NCI-H1105 (cell line): ENCODE measurements at places on chromosomes 16 and 17.
A peak's percentile ranks its signal among the peaks of the same experiment; 100 is the strongest.

GRCh38 chr16:53198933-53199332 lies 144.1 kb downstream of the CHD9 start:
- DNase-seq = no peak

DNA sequence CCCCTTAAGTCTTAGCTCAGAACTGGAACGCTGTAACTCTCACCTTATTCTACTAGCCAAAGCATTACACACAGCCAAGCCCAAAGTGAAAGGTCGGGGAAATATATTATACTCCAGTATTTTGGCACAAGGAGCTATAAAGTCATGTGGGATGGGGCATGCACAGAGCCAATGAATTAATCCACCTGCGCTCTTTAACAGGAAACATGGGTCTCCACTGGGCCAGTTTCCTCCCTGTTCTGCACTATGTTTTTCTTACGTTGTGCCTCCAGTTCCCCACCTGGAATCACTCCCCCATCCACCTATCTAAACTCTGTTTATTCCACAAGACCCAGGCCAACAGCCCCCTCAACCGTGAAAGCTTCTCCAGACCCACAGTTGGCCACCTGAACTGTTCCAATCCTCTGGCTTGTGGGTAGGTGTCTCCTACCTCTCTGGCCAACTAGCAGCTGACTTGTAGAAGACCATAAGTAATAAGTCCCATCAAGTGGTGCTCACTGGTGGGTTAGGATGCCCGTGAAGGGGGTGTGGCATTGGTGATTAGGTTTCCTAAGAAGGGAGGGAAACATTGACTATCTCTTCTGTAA lies 286.9 kb downstream of the NPIPA8 start:
- no peak for DNase-seq

DNA sequence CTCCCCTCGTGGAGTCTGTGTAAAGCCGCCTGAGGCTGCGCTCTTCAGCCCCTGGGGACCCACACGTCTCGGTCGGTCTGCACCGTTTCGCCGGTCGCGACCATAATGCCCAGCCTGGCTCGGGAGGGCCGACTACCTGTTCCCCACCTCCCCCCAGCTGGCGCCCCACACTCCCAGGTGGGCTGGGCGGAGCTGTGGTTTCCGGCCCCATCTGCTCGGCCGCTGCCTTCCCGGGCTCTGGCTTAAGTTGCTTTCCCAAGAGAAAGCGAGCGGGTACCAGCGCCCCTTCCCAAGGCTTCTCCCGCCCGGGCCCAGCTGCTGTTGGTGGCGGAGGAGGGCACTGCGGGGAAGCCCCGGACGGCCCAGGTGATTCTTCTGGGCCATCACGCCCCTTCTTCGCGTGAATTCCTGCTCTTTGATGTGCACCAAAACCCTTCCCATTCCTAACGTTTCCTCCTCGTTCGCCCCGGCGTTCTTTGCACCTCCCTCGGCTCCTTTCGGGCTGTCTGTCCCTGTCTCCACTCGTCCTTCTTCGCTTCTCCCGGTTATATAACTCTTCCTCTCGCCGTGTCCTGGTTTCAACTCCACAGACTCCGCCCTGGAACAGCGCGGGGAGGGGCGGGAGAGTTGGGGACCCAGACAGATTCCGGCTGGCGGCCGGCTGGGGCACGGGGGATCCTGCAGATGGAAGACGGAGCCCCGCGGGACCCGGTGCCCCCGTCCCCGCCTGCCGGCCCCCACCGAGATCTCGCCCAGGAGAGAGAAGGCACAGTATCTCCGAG lies 2.0 kb downstream of the KDM6B start:
- DNase-seq = no peak

- DNase-seq = peak; percentile 26
Measured at GRCh38 chr17:55238931-55239297, 25.8 kb upstream of the HLF start.

GRCh38 chr16:73697336-73697735 lies 599.3 kb upstream of the PSMD7 start:
- no peak for DNase-seq

GRCh38 chr17:65394811-65395472 lies 166.5 kb downstream of the AXIN2 start:
- no peak for DNase-seq

GRCh38 chr17:60747069-60747808 lies 69.6 kb downstream of the BCAS3 start:
- DNase-seq = no peak

DNA sequence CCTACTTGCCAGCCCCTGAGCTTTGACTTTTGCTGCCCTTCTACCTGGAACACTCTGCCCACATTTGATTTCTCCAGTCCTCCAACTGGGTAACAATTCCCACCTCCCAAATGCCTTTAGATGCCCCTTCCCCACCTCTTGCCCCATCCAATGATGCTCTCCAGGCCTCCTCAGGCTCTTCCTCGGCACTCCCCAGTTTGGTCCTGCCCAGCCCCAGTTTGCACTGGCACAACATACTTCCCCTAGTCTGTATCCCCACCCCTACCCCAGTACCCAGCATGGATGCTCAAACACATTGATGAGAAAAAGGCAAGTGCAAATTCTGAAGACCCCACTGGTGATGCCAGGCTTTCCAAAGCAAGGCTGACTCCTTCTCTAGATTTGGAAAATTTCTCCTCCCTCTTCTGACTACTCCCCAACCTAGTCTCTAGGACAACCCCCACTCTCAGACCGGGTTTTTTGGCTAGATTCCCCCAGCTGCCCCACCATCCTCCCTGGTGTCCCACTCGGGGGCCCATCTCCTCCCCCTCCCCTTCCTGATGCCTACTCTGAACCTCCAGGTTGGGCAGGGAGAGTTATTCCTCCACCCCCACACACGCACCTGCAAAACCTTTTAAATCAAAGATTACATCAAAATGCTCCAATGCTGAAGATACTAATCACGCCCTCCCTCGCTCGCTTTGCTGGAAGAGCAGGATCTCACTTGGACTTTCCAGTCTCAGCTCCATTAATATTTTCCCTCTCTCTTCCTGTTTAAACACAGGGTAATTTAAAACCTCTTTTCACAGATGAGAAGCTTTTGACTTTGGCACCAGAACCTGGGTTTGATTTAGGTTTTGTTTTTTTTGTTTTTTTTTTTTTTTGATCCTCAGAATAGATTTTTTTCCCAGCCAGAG lies 94.9 kb downstream of the TMEM132E start:
- peak; percentile 39 for DNase-seq
